ENCODE measurements at places on chromosomes 11 and 22.
A peak's percentile ranks its signal among the peaks of the same experiment; 100 is the strongest.

DNA sequence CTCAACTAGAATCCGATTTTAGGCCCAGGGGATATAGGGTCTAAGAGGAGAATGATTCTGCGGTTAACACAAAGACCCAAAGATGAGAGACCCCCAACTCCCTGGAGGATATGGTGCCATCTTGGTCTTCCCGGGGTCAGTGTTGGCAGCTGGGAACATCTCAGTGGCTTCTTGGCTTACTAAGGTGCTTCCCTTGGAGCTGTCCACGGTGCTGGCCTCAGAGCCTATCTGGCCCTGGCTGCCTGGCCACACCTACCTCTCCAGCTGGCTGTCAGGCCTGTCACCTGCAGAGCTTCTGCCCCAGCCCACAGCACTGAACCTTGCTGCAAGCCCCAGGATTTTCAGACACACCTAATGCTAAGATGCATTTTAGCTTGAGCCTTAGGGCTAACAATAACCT is 70.7 kb upstream of the THY1 start:
- no peak for DNase-seq

- DNase-seq: no peak
Observed at GRCh38 chr11:71055925-71056324, 196.5 kb downstream of the SHANK2 start.

GRCh38 chr11:32447252-32447651 is 11.9 kb upstream of the WT1 start:
- no peak for DNase-seq

DNA sequence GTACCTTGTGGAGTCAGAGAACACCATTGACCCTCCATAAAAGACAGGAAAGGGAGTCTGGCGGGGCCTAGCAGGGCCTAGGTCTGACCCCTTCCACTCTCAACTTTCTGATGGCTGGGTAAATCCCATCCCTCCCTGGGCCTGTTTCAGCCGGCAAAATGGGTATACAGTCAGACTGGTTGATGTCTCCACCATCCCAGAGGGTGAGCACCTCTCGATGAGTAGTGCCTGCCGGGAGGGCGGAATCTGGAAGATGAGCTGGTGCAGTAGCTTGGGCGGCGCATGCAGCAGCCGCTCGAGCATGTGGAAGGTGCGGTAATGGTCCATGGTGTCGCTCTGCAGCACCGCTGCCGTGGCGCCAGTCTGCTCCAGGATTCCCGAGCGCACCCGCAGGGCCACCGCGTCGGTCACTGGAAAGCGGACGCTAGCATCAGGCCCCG is 528 bp downstream of the FIBP start:
- DNase-seq: no peak

DNA sequence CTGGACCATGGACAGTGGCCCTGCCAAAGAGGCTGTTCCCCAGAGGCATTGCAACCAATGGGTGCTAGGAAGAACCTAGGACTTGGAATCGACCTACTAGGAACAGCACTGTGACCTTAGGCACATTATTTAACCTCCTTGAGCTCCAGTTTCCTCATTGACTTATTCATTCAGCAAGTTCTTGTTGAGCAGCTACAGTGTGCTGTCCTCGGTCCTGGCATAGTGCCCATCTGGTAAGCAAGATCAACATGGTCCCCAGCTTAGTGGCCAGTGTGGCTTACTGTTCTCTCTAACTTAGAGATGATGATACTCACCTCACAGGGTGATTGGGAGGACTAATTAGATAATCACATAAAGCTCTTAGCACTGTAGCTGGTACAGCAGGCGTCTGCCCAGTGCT is 8.2 kb downstream of the ABCG4 start:
- no peak for DNase-seq

DNA sequence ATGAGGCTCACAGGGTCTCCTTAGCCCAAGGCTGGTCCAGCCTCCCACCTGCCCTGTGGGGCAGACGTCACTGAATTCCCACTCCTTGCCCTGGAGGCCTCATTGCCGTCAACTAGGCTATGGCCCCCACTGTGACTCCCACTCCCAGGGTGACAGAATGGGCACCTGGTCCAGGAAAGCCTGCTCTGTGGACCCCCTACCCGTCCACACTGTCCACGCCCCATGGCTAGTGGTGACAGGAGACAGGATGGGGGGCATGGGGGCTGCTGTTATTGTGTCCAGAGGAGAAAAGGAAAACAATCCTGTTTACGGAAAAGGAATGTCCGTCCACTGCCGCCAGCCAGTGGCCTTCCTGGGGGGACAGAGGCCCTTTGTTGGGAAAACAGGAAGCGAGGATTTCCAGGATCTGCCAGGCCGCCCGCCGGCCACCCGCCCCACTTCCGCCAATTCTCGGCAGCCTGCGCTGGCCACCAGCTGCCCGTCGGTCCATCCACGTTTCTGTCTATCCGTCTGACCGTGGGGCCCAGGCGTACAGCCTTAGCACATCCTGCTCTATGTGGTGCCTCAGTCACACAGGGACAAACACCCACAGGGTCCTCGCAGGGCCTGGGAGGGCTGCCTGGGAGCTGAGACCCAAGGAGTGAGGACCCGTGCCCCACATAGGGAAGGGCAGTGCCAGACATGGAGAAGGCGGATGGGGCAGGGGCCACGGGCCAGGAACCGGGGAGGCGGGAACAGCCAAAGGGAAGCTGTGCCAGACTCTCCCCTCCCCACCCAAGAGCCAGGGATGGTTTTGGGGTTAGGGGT is 19.5 kb downstream of the CRELD2 start:
- DNase-seq: no peak

DNA sequence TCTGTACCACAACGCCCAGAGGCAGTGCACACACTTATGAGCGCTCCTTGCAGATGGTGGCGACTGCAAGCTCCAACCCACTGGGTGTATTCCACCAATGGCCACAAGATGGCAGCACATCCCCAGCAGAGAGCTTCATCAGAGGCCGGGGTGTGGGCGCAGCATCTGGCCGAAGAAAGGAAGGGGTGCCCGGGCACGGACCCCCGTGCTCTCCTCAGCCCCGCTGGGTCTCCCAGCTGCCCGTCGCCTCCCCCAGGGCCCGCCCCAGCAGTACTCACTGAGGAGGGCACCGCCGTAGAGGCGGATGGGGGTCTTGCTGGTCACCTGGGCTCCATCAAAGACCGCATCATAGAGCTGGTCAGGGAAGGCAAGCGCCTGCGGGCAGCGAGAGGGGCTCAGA is 14.2 kb downstream of the TP53I11 start:
- DNase-seq: peak; percentile 82

DNA sequence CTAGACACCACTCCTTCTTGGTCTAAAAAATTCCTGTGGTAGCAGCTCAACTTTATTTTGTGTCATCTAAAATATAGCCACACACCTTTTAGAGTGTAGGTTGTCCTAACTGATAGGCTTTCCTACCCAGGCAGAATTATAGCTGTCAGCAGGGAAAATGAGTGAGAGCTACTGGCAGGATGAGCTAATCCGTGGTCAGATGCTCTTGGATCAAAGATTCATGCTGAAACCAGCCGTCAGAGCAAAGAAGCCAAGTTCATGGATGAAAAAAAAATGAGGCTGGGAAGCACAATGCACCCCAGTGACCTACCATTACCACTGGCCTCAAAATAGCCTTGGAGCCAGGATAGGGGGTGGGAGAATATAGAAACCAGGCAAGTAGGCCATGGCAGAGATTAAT is 113.1 kb upstream of the BLID start:
- DNase-seq: no peak

GRCh38 chr11:71144736-71145135 is 107.6 kb downstream of the SHANK2 start:
- DNase-seq: no peak

DNA sequence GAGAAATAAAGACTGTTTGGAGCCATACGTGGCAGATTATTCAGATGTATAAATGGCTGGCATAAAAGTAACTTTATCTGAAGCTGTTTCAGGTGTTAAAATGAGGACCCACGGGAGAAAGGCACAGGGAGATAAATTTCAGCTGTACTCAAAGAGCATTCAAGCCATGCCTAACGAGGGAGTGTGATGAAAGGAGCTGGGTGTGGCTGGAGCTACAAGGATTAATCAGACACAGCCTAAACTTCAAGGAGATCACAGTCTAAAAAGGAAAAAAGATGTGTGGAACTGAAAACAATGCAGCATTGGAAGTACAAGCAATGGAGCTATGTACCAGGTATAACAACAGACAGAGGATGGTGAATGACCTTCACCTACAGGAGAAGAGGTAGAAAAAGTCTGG is 120.8 kb upstream of the APOA1 start:
- DNase-seq: no peak

DNA sequence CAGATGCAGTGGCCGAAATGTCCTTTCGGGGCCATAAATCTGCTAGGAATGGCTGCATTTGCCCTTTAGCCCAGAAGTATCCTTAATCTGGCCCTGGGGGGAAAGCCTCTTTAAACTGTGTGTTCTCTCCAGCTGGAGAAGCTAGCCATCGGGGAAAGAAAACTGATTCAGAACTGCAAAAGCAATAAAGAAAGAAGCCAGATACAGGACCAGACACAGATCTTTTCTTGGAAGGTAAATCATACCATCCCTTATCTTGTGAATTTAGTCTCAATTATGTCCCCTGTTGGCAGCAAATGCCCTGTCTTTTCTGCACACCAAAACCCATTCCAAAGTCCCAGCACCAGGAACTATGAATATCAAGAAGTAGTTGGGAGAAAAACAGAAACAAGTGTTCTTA is 25.6 kb downstream of the PC start:
- no peak for DNase-seq

GRCh38 chr22:22201185-22201929 is 43.2 kb upstream of the VPREB1 start:
- DNase-seq: peak; percentile 38

GRCh38 chr11:15483205-15483604 is 368.5 kb downstream of the INSC start:
- no peak for DNase-seq

DNA sequence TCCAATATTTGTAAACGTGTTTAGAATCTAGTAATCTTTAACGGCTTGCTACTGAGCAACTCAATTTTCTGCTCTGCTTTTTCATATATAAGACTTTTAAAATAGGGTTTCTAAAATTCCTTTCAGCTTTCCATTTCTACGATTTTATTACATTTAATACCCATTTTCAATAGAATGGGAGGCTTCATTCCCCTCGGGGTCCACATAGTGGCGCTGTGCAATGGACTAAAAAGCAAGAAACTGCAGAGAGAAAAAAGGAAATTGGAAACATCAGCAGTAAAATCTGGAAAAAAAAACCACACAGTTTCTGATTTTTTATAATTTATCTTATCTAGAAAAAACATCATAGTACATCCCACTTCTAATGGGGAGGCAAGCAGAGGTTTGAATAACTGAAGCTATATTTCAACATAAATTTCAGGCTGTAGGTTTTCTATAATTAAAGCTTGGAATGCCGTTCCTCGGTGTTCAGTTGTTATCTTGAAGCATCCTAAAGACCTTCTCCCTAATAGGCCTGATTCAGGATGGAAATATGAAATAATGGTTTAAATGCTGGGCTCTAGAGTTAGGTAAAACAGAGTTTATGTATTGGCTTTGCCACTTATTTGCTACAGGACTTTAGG is 18.7 kb upstream of the JHY start:
- peak; percentile 15 for DNase-seq

DNA sequence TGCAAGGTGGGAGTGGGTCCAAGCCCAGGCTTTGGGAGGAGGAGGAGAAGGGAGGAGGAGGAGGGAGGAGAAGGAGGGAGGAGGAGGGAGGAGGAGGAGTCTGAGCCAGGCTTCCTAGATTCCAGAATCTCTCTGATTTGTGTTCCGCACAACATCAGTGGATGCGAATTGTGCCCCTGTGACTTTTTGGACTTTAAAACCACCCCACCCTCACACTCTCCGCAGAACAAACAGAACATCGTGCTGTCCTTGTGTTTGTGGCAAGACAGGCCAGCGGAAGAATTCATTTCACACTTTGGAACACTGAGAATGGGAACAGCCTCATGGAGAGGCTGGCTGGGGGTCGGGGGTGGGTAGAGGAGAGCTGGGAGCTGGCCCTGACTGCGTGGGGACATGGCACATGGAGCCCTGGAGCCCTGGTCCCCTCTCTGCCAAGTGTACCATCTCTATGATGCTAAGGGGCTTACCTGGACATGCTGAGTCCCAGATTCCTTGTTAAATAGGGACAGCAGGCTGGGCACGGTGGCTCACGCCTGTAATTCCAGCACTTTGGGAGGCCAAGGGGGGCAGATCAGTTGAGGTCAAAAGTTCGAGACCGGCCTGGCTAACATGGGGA is 16.4 kb upstream of the SHANK2 start:
- no peak for DNase-seq

GRCh38 chr11:63737718-63738117 is 30.9 kb downstream of the ZFTA start:
- no peak for DNase-seq

DNA sequence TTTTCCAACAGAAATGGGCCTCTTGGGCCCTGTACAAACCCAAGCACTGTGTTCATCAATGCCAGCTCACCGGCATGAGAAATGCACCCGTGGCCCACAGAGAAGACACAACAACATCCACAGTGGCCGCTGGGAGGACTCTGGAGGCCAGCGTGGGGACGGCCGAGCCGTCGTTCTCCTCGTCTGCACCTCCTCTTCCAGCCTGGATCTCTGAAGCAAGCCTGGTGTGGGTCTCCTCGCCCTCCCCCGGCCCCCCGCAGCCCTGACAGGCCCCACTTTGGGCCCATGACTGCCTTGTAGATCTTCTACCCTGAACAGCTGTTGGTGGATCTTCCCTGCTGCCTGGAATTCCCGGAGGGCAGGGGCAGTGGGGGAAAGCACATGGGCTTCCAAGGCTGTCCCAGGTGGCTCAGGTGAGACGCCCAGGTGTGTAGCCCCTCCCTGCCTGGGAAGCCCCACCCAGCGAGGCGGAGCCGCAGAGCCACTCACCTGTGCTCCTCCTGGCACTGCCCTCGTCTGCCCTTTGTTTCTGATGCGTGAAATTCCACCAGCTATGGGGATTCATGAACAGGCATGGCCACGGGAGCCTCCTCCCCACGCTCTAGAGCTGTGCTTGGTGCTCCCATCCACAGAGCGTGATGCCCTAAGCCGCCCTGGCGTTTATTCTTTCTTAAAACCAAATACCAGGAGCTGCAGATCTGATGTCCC is 225.9 kb downstream of the BRD1 start:
- no peak for DNase-seq

DNA sequence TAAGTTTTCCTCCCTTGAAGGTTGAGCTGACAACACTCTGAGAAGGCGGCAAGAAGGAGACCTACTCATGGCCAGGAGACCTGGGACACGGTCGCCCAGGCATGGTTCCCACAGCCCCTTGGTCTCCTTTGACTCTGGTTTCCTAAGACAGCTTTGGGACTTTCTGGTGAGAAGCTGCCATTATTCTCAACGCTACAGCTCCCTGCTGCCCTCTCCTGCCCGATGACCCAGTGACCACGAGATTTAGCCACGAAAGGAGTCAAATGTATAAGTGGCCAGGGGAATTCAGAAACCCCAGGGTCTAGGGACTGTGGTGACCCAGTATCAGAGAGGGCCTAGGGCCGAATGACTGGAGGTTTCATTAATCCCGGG is 699 bp upstream of the SDF2L1 start:
- DNase-seq: no peak

DNA sequence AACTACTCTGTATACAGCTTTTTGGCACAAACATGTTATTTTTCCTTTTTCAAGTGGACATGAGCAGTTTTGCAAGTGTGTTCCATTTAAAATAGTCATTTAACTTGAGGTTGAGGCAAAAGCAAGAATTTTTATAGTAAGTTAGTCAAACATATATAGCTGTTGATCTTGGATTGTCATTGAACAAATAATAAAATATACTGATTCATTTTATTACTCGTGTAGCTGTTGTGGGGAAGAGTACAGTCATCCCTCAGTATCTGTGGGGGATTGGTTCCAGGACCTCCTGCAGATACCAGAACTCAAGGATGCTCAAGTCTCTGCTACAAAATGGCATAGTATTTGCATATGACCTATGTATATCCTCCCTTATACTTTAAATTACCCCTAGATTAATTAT is 45.3 kb downstream of the EXT2 start:
- no peak for DNase-seq

- no peak for DNase-seq
Observed at GRCh38 chr11:111836721-111837120, 34.7 kb downstream of the ALG9 start.
